ENCODE measurements at places on chromosomes 2 and 18.

GRCh38 chr2:201182650-201183364, at the start of gene CASP10:
CASP10 (plus strand) TSS chr2:201183141; CDS start chr2:201185778, 2,637 bp downstream.
- peak; percentile 81 for DNase-seq

GRCh38 chr2:218811382-218811781, 20.2 kb downstream of the PRKAG3 start:
- peak; percentile 94 for DNase-seq

GRCh38 chr2:62306751-62307468, 111.0 kb downstream of the B3GNT2 start:
- no peak for DNase-seq

DNA sequence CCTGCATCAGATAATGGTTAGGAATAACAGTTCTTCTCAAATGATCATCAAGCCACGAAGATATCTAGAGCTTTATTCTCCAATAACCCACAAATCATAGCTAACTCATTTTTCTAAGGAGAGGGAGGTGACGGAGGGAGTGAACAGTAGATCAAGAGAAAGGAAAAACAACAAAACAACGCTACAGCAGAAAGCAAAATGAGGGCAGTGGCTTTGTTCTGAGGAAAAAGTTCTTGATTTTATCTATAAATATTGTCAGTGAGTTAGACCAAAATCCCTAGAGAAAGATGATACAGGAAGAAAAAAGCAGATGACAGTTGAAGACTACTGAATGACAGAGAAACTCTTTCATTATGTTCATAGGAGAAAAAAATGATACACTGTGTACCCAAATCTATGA, 71.0 kb downstream of the STK39 start:
- no peak for DNase-seq

DNA sequence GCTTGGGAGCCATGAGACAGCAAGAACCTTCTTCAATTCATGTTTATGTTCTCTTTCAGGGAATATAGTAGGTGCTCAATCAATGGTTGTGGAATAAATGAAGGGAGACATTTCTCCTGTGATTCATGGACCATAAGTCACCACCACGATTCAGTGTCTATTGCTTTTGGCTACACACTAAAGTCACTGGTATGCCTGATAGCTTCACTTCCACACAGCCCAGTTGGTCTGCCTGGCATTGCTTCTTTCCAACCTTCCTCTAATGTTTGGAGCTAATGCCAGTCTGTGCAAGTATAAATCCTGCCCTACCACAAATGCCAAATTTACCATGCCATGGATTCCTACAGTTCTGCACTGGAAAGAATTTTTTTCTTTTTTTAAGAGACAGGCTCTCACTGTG, 1.3 kb upstream of the CXCR1 start:
- no peak for DNase-seq

DNA sequence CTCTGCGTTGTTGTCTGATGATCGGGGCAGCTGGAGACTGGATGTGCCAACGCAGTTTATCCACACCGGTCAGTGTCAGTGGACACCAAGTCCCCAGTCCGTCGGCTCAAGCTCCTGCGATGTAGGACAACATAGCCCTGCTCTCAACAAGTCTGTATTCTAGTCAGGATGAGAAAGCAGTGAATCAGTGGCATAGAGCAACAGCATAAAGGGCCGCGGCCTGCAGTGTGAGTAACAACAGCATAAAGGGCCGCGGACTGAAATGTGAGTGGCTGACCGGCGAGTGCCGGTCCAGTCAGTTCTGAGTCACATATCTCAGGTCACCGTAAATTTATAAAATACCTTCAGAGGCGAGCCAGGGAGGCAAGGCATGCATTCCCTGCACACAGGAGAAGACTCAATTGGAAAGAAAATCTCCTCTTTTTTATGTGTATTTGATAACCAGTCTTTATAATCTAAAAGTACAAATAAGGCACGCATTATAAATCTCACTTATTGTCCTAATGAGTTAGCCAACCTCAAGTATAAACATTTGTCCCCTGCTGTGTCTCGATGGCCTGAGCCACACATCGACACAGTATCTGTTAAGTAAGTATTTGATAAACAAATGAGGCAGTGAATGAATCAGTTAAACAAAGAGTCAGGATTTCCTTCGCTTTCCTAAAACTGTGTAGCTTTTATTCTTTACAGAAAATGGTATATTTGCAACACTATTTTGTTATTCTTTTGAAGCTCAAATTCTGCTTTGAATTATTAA, 33.8 kb upstream of the NFATC1 start:
- DNase-seq, result no peak

- no peak for DNase-seq
Observed at GRCh38 chr2:24957221-24957620, 14.5 kb downstream of the DNAJC27 start.

GRCh38 chr2:130842770-130843169, 6.1 kb downstream of the ARHGEF4 start:
- DNase-seq, result no peak

DNA sequence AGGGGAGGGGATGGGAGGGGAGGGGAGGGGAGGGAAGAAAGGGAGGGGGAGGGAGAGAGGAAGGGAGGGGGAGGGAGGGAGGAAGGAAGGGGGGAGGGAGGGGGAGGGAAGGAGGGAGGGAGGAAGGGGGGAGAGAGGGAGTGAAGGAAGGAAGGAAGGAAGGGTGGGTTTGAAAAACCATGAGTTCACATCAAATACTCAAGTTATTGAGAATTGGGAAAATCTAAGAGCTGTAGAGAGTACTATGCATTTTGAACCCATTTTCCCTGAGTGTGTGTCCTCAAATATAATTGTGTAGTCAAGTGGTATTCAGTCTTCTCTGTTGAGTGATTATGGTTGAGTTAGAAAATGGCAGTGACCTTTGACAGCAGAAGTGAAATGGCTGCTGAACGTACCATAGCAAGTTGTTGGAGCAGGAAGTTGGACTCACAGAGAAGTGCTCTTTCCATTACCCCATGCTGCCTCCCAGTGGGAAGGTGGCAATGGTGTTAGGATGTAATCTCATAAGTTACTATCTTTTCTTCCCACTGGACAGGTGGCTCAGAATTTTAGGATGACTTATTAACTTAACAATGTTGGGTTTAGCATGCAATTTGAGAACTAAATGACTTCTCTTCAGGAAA, 214.6 kb downstream of the SETBP1 start:
- peak; percentile 59 for DNase-seq

- DNase-seq, result no peak
Observed at GRCh38 chr2:158903711-158904405, 64.6 kb upstream of the TANC1 start.

DNA sequence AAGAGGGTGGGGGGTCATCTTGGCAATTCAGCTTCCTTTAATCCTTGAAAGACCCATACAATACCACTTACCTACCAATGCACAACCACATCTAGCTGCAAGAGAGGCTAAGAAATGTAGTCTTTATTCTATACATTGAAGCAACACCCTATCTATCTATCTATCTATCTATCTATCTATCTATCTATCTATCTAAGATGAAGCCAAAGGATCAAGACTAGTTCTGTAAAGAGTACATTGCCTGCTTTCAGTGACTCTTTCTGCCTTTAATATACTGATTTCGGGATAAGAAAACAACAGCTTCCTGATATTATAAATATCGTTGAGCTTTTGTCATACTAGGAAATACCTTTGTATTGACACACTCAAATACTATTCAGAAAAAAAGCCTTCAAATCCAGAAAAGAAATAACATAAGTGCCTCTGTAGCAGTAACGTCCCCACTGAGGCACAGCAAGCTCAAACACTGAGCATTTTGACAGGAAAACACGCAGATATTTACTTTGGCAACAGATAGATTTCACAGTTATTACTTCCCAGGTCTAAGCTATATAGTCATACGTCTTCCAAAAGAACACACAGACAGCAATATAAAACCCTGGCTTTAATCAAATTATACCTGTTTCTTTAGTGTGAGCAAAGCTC, 139.4 kb upstream of the SERTAD2 start:
- no peak for DNase-seq

GRCh38 chr2:80151248-80151647, 153.3 kb downstream of the LRRTM1 start:
- DNase-seq, result no peak

DNA sequence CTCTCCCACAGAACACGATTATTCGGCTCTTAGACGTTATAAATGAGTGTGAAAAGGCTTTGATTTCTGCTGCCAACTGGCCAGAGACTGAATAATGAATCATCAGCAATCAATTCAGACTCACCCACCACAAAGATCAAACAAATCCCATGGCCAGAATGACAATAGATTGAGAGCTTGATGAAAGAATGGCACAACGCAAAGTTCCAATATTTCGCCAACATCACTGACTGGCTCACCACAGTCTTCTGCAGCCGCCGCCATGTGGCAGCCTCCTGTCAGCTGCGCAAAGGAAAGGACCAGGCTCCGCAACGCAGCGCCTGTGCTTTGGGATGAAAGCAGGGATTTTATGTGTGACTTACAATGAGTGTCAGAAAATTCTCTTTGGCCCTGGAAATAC, 104.4 kb upstream of the SOX11 start:
- no peak for DNase-seq

Data from inflammatory macrophage treated with lipopolysaccharide for 1 hour (primary cell).